T-helper 1 cell (primary cell): ENCODE measurements at places on chromosomes 11 and 22.

GRCh38 chr11:129447654-129448239, 72.1 kb downstream of the BARX2 start:
- no peak for DNase-seq

GRCh38 chr11:106943089-106943488, 75.2 kb downstream of the GUCY1A2 start:
- no peak for DNase-seq

DNA sequence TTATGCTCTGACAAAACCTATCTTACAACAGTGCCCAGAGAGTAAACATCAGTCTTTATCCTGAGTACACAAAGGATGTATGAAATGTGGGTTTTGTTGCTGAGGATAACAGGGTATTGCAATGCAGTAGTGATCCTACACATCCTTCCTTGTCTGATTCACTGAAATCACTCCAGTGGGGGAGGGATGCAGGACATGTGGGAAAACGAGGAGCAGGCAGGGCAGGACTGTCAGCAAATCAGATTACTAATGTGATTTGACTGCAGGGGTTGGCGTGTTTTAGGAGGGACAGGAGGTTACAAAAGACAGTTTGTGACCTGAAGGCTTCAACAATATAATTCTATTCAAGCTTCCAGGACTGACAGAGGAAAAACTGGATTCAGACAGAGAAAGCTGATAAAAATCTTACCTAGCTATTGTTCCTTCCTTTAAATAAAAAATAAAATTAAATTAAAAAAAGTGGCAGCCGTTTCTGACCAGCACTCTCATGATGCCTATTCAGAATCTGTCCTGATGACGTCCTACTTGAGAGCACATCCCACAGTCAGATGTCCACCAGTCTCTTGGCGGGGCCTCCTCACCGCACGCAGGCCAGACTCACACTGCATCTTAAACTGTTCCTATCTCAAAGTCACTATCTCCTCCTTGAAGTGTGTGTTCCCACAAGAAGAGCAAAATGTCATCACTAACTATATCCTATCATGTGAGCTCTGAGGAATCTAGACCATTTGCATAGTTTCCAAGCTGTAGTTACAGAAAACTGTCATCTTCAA, 50.6 kb upstream of the MN1 start:
- DNase-seq = no peak

- DNase-seq = no peak
Measured at GRCh38 chr11:125390946-125391345, 105.1 kb downstream of the FEZ1 start.

- no peak for DNase-seq
Measured at GRCh38 chr11:58592760-58593472, 14.1 kb downstream of the ZFP91 start.

DNA sequence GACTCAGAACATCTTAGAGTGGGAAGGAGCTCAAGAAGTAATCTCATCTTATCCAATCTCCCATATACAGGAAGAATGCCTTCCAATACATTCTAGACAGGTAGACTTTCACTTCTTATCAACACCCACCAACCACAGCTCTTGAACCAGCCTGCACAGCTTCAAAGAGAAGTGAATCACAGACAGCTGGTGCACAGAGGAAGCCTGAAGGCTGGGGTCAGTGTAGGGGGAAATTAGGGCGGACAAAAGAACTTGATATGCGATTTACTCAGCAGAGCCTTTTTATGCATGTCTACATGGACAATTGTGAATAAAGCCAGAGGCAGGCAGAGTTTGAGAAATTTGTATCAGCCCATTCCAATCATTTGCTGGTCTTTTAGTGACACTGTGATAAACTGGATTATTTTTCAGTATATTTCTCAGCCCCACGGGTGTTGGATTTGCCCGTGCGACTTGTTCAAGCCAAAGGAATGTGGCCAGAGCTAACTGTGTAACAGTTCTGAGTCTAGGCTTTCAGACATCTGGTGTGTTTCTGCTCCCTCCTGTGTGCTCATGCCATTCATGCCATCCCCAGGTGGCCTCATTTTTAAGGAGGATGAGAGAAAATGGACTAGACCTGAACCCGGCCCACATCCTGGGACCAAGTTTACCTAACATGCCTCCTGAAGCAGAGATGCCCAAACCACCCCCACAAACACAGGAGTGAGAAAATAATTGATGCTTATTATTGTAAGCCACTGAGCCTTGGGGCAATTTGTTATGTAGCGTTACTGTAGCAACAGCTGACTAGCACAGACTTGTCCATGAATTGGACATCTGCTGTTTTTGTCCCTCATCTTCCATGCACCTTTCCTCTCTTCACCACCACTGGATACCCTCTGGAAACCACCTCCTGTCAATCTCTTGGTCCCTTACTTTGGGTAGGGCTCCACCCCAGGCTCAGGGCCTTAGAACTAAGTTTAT, 137.5 kb upstream of the HSD17B12 start:
- DNase-seq = no peak

DNA sequence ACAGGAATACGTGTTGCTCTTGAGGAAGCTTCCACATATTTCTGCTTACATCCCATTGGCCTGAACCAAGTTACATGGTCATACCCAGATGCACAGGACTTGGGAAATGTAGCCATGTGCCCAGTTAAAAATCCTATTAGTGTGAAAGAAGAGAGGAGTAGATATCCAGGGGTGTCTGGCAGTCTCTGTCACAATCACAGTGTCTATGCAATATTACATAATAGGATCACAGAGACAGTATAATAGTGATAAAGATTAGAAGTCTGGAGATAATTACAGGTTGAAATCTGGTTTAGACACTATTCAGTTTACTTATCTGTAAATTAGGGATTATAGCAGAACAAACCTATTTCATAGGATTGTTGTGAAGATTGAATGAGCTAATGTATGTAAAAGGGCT, 62.6 kb upstream of the SLC6A5 start:
- no peak for DNase-seq

DNA sequence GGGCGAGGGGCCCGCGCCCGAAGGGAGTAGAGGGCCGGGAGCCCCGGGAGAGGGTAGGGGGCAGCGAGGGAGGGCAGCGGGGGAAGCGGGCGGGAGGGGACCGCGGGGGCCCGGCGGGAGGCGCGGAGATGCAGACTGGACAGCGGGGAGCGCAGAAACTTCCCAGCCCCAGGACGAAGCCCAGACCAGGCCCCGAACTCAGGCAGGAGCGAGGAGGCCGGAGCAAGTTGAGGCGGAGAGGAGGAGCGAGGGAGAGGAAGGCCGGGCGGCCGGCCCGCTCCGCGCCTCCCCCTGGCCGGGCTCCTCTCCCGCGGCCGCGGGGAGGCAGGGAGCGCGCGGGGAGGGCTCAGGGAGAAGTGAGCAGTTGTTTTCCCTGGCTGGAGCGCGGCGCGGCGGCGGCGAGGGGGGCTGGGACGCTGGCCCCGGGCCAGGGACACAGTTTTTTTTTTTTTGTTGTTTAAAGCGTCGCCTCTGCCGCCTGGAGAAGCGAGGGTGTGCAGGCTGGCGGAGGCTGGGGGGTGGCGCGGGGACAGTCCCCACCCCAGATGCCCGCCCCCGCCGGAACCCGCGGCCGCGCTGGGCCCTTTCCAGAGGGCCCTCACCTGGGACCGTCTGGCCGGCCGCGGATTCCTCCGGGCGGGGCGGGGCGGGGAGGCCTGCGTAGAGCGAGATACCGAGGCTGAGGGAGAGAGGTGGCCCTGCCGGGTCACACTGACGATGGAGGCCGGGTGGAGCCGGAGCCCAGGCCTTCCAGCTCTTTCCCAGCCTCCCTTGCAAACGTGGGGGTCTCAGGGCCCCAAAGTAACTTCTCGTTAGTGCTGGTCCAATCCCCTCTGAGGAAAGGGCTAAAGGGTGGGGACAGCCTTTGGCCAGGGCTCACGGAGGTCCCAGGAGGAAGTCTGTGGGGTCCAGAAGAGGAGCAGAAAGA, at the start of gene LTBP3:
Gene LTBP3 (minus strand): TSS at position 358 of the 928 bp plus-strand sequence. CDS start 400 bp downstream, outside the sequence.
- DNase-seq = peak; percentile 23

DNA sequence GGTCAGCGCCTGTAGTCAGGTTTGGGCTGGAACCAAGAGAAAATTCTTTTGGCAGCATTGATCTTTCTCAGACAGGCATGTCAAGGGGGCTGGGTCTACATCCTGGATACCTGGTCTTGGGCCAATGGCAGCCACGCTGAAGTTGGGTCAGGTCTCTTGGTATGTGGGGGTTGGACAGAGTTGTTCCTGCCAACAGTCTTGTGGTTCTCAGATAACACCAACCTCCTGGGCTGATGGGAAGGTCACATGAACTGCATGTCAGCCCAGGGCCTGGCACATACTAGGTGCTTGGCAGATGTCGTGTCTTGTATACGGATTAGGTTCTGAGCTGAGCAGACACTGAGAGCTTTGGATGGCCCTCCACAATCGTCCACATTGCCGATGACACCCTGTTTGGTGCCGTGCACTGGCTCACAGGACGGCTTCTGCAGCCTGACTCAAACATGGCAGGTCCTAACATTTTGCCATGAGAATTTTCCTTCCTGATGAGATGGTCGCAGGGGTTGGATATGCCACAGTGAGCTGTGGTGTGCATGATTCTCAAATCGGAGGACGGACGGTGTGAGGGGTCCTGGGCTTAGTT, 42.0 kb downstream of the FBLN1 start:
- no peak for DNase-seq

GRCh38 chr11:130940706-130941105, 24.4 kb upstream of the SNX19 start:
- no peak for DNase-seq

DNA sequence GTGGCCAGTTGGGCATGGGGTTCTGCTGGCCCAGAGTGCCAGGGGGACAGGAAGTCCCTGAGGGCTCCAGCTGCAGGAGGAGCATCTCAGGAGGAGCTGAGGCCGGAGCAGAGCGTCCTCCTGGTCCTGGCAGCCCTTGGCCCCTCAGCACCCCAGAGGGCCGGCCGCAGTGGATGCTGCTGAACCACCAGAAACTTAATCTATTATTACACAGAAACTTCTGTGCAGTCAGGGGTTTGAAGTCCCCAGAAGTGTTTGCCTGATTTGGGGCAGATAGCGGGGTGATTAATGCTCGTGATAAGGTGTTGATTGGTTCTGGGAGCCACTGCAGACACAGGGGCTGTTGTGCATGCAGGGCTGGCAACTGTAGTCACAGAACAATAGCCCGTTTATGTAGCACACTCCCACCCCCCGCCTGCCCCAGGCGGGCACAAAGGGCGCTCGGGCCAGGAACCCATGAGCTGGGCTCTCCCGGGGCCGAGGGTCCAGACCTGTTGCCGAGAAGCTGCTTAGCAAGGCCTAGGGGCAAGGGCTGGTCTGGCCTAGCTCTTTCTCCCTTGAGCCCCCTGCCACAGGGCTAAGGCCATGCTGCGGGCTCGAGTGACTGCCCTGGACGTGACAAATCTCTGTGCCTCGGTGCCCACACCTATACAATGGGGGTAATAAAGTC, 29.0 kb upstream of the KCNQ1OT1 start:
- DNase-seq = no peak

DNA sequence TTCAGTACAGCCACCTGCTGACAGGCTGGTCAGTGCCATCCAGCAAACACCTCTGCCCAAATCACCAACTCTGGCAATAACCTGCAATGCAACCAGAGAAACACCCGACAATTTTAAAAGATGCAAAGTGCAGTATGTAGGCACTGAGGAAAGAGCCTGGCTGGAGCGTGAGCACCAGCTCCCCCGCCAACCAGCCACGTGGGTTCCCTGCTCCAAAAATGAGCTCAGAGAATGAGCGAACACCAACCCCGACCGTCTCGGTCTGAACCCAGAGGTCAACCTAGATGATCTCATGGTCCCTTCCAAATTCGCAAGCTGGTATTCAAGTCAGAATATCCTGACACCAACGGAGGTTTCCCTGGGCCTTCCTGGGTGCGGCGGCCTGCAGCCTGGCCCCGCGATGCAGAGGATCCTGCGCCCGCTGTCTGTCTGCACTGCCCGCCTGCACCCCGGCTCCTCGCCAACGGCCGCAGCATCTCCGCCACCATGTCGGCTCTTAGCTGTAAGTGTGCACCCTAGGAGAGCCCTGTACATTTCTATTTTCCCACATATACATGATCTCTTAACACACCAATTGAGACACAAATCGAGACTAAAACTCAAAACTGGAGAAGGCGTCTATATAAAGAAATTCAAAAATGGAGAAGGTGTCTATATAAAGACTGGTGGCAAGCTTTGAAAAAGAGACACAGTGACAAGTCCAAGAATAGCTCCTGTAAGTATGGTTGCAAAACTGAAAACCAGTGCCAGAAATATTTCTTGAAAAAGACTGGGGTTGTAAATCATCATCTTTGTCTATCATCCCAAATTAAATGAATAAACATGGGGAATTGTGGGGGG, 22.8 kb downstream of the TMEM184B start:
- DNase-seq = no peak

DNA sequence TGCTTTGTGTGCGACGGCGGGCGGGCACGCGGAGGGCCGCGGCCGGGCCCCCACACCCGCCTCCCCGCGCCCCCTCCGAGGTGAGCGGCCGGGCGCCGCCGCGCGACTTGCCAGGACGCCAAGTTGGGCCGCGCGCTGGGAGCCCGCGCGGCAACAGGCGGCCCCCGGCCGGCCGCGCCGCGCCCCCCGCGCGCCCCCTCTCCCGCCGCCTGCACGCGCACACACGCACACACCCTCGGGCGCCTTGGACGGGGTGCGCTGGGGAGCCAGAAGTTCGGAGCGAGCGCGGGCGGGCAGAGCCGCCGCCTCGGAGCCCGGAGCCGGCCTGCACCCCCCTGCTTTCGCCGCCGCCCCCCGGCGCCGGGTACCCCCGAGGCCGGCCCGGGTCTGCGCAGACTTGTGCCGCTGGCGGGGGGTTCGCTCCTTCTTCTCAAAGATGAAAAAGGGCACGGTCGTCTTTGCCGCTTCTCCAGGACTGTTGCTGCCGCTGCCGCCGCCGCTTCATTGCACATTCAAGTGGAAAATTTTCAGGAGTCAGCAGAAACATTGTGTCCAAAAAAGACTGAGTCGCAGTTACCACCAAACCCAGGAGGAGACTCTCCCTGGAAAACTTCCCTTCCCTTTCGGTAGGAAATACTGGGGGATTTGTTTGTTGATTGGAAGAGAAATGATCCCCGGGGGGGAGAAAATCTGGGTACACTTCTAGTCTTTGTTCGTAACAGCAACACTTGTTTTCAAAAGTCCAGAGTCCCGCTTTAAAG, 895 bp downstream of the TEAD1 start:
- DNase-seq = no peak

- no peak for DNase-seq
Measured at GRCh38 chr22:45970705-45971407, 6.1 kb downstream of the WNT7B start.

DNA sequence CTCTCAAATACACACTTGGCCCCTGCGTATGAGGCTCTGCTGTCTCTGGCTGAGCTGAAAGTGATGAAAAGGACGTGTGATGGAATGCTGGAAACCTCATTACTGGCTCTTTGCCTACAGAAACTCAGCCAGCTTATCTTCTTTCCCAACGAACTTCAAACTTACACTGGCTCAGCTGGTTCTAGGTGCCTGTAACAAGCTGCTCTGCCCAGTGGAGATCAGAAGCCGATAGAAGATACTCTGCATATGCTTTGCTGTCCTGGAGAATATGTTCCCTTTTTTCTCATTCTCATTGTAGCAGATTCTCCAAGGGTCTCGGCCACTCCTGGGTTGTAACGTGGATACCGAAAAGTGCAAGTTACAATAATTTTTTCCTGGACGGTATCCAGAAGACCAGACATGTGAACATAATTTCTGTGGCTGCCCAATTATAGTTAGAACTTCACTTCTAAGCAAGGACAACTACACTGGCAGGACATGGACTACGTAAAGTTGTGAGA, 405.3 kb upstream of the CCDC90B start:
- DNase-seq = no peak
